ENCODE measurements at places on chromosomes 7 and 10.

GRCh38 chr7:33742999-33743587 lies 162.2 kb upstream of the BMPER start:
- DNase-seq: no peak

DNA sequence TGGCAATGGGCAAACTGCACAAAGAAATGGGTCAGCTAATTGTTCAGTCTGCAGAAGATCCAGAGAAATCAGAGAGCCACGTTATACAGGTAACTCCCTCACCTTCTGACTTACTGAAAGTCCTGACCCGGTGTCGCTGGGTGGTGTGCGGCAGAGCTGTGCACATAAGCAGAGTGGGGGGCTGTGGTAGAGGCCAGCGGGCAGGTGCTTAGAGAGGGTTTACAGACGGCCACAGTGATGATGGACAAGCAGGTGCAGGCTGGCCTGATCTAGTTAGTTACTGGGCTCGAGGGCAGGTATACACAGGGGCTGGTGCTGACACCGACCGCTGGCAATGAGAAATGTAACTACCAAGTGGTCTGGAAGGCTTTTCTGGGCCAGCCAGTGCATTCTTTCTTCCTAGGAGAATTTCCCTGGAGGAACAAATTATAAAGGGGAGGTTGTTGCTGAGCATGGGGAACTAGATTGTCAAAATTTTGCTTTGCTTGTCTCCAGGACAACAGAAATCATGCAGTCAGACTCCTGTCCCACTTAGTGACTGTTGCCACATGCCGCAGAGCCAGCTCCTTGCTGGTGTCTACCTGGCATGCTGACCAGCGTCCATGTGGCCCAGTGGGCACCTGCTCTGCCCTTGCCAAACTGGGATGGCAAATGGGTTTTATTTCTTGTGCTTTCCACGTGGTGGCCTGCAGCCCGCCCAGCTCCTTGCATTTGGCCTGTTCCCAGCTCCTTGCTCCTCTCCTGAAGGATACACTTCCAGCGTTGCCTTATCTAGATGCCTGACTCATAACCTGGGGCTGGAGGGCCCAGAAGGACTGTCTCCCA lies 28.8 kb downstream of the DENND10 start:
- DNase-seq: no peak

DNA sequence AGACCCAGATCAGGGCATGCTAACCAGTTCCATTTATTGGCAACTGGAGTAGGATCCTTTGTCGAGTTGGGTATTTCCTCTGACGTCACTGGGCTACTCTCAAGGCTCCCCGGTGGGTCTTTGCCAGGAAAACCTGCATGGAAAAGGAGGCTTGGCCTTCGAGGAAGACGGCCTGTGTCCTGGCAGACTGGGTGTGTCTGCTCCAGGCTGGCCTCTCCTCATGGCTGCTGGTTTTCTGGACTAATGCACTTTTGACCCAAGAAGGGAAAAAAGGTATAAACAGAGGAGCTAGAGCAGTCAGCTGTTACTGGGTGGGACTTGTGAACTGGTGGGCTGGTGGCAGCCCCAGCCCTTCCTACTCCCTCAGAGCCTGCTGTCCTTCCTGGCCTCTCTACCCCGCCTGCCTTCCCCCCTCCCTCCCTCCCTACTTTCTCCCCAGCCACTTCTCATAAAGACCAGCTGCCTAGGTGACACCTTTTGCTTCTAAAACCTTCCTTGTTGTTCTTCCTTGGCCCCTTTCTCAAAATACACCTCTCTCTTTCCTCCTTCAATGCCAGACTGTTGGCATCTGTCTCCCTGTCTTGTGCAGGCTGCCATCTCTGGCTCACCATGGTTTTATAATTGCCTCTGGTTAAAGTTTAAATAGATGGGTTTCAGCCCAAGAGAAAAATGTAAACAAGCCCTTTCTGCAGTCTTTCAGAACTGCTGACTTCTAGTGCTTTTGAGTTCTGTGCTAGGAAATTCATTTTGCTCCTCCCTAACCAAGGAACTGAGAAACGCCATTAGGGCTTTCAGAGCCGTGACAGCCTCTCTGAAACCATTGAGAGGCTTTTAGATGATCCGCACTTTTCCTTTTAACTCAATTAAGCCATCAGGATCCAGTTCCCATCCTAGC lies 101.8 kb upstream of the MKLN1 start:
- no peak for DNase-seq

- no peak for DNase-seq
Observed at GRCh38 chr7:121796936-121797656, 75.9 kb upstream of the PTPRZ1 start.

DNA sequence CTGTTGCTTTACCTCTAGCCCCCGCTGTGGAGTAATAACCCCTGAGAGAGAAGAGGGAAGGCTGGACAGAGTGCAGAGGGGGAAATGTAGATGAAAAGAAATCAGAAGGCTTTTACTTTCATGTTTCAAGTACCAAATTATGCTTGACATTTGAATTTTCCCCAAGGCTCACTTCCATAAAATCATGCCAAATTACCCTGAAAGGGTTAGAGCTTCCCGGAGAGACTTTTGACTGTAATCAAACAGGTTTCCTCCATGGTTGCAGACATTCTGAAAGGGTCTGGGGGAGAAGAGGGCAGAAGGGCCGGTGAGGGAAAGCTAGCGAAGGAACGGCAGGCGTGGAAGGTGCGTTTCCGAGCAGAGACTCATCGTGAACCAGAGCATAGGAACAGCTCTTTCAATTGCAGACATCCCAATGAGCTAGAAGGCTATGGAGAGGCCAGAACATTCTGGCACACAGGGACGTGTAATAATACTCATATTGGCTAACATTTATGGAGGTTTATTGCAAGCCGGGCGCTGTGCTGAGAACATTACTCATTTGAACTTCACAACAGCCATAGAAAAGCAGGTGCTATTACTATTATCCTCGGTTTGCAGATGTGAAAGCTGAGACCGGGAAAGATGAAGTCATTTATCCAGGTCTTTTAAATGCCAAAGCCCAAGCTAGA lies 620.8 kb upstream of the AUTS2 start:
- DNase-seq: no peak

GRCh38 chr10:108104551-108105156 lies 940.1 kb upstream of the SORCS1 start:
- no peak for DNase-seq

DNA sequence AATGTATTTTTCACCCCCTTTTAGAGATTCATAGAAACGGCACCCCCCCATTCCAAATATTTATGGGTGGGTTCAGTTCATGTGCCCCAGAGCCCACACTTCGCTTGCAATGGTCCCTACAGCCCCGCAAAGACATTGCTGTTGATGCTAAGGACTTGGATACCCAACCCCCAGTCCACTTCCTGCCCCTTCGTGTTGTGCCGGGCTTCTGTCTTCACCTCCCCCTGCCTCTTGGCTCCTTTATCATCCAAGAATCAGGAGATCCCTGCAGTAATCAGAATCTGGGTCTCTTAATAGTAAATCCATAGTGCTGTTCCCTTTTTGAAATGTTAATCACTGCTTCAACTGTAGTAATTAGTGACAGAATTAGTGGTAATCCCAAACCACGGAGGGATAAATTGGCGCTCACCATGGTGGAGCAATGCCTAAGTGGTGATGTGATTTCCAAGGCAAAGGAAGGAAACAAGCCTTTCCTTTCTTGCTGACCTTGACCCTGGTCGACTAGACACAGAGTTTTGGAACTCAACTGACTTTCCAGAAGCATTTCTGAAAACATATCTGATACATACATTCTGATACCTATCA lies 67.7 kb downstream of the HK1 start:
- DNase-seq: no peak

- DNase-seq: no peak
Observed at GRCh38 chr7:102396710-102397019, 502 bp downstream of the PRKRIP1 start.

DNA sequence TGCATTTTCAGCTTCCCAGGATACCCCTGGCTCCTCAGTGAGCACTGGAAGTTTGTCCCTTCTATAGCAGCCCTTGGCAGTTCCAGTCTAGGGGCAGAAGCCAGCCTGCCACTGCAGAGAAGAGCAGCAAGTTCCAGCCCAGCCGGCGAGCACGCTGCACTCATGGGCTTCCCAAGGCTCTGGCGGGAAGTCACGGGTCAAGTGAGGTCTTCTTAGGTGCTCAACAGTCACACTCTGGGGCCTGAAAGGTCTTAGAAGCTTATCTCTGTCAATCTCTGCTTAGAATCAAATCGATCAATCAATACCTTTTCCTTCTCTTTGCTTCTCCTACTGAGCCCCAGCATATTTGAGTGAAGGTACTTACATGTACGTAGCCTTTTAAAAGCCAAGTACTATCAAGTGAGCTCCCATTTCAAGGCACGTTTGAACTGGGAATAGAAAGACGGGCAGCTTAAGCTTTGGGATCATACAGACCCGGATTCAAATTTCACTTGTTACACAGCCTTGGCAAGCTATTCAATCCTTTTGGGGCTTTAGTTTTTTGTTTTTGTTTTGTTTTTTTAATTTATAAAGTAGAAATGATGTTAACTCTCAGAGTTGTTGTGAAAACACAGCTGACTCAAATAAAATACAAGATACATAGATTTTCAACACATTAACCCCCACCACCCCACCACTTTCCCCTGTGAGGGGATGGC lies 152.6 kb upstream of the KLF14 start:
- no peak for DNase-seq

DNA sequence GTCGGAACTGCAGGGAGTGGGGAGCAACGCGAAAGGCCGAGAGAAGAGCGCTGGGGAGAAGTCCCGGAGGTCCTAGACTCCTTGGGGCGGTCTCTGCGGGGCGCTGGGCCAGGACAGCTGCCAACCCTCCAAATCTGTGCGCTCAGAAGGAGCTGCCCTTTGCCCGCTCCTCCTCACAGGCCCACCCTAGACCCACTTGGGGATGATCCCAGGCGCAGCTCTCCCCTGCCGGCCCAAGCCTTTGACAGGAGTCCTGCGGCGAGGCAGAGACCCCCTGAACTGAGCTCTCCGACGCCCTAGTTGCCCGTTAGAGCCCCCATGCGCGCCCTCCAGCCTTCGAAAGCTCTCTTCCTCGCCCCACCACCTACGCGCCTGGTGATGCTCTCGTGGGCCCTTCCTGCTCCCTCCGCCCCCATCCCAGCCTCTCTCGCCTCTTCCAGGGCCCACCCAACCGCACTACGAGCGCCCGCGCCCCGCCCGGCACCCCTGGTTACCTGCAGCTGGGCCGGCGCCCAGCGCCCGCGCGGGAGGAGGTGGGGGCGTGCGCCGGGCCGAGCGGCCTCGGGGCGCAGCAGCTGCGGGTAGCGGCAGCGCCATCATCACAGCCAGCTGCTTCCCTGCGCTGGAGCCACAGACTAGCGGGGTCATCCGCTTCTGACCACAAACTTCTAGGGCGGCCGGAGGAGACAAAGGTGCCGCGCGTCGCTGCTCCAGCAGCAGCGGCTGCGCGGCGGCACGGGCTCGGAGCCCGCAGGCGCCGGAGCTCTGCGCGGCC lies 353.4 kb downstream of the DNAJB6 start:
- no peak for DNase-seq

DNA sequence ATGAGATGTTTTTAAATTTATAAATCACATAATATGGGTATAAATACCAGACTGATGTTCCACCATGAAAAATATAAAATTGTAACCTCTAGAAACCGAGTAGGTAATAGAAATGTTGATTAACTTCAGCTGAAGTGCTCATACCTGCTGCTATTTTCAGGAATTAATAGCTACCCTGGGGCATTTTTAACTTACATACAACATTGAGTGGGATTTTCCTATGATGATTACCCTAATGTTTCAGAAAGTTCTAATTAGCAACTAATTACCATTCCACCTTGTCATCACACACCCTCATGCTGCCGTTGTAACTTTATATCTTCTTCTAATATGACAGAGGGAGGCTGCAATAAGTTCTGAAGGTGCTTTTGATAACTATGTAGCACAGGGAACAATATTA lies 53.5 kb upstream of the ARHGAP12 start:
- DNase-seq: no peak

DNA sequence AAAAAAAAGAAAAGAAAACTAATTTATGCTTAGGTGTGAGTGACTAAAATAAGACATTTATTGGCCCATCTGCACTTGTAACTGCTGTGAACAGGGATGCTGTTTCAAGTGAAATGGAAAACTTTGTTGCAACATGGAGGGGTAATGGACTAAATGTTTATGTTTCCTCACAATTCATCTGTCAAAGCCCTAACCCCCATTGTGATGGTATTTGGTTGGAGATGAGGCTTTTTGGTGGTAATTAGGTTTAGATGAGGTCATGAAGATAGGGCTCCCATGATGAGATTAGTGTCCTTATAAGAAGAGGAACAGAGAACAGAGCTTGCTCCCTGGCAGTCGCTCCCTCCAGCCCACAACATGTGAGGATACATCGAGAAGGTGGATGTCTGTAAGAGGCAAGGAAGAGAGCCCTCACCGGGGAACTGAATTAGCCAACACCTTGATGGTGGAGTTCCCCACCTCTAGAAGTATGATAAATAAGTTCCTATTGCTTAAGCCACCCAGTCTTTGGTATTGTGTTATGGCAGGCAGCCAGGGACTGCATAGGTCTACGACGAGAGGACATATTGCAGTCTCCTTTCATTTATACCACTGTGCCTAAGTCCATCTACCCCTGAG lies 28.6 kb upstream of the VCL start:
- no peak for DNase-seq

- no peak for DNase-seq
Observed at GRCh38 chr10:18229826-18230225, 89.6 kb downstream of the CACNB2 start.

DNA sequence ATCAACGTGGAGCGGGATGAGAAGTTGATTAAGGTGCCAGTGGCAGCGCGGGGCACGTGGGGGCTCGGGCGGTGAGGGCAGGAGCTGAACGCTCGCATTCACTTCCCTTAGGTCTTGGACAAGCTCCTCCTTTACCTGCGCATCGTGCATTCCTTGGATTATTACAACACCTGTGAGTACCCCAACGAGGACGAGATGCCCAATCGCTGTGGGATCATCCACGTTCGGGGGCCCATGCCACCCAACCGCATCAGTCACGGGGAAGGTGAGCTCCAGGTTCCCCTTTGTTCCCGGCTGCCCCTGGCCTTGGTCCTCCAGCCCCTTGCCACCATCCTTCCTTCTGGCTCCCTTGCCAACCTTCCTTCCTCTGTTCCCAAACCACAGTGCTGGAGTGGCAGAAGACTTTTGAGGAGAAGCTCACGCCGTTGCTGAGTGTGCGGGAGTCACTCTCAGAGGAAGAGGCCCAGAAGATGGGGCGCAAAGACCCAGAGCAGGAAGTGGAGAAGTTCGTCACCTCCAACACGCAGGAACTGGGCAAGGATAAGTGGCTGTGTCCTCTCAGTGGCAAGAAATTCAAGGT lies 2.5 kb downstream of the UFSP1 start:
- no peak for DNase-seq

- DNase-seq: no peak
Observed at GRCh38 chr7:149692056-149692455, 81.3 kb downstream of the ZNF467 start.

GRCh38 chr7:45035893-45036292 lies 35.9 kb downstream of the CCM2 start:
- no peak for DNase-seq

- DNase-seq: no peak
Observed at GRCh38 chr10:78194539-78195402, 161.1 kb downstream of the RPS24 start.

GRCh38 chr7:85882335-85882734 lies 695.5 kb upstream of the SEMA3D start:
- no peak for DNase-seq

DNA sequence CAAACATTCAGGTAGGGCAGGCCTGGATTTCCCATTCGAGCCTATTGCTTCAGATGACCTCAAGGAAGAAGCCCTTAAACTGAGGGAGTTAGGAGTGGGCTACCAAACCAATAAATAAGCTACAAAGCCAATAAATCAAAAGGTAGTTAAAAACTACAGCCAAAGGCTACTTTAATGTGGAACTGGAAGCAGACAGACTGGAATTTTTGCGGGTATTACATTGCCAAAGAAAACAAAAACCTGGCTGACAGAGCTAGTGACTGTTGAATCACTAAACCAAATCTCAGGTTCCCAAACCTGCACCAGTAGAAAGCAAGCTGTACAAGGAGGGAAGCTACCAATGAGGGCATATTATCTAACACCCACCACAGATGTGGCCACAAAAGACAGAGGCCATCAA lies 315.6 kb downstream of the GRM8 start:
- DNase-seq: no peak

Measured in T-cell (primary cell).